Activated CD8-positive, alpha-beta T cell treated with anti-CD3 and anti-CD28 coated beads, Interleukin-2, amount 10 ng/mL, durations not matched to agents 7 days and 5 days (primary cell): ENCODE measurements at places on chromosomes 3 and 15.

DNA sequence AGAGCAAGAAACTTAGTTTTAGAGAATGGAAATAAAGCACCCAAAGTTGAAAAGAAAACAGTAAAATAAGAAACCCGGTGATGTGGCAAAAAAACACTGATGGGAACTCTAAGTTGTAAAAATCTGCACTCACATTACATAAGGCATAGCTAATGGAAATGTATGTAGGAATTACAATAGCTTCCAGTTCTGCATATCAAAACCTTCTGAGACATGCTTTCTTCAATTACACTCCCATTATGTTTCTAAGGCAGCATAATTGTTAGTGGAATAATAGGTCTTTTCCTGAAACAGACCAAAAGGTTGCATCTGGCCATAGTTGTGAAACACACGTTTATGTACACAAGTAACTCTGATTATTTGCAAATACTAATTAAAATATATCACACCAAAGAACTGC, 41.4 kb downstream of the SLC30A4 start:
- no peak for DNase-seq

GRCh38 chr15:39219608-39220007, 361.3 kb upstream of the THBS1 start:
- no peak for DNase-seq

- DNase-seq = peak; percentile 39
These were observed 38.5 kb downstream of the MYO5C start for GRCh38 chr15:52256930-52257733.

DNA sequence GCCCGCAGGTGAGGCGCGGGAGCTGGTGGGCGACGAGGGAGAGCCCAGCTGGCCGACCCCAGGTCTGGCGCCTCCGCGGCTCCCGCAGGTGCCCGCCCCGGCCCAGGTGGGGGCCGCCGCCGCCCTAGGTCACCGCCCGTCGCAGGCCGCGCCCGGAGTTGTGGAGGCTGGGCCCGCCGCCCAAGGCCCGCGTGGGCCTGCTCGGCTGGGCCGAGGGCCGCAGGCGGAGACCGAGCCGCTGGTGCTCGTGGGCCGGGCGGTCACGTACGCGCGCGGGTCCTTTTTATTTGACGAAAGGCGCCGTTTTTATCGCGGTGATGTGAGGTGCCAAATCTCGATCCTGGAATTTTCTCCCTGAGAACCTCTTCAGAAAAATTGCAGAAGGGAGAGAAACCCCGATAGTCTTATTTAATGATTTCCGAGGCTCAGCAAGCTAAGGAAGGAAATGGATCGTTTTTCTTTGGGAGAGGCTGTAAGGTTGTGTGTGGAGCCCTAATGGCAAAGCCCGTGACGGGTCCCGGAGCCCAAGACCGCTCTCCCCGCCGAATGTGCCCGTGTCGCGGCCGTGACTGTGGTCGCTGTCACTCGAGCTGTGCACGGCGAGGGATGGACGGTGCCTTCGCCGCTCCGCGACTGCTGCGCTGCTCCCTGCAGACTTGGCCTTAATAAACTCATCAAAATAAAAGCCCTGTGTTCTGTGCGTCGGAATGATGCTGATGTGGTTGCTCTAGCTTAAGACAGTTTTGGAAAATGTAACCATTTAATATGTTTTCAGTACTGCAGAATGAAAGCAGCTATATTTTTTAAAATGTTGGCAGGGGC, 612 bp downstream of the APPL1 start:
- DNase-seq = peak; percentile 63

- DNase-seq = no peak
These were observed 11.5 kb downstream of the ZIC4 start for GRCh38 chr3:147394884-147395225.

DNA sequence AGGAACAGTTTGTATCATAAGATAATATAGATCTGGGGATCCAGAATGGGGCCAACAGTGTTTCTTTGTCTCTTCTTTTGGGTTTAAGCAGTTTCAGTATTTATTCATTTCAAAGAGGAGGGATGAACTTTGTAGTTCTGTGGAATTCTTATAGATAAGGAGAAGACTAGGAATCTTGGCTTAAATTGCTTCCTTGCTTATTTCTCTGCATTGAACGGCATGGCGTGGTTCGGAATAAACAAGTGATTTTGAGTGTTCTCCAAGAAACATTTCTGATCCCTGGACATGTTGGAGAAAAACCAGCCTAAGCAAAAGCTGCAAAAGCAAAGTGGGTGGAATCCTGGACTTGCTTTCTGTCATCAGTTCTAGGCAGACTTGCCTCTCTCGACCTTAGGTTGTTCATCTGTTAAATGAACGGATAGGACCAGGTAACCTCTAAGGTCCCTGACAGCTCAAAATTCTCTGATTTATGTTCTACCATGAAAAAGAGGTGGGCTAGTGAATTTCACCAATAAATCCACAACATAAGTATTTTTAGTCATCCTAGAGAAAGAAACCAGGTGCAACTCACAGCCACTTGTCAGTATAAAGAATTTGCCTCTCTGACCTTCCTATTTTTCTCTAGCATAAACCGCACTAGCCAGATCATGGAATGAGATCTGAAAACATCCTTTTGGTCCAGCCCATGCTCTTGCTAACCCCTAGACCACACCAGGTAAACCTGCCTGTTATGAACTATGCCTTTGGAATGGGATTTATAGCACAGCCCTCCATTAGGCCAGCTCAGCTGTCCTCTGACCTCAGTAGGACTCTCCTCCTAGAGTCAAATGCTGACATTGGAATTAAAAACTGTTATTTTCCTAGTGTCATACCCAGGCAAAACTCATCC, 78.8 kb downstream of the CLDN11 start:
- no peak for DNase-seq

GRCh38 chr3:101261506-101261905, 58.9 kb downstream of the IMPG2 start:
- no peak for DNase-seq

DNA sequence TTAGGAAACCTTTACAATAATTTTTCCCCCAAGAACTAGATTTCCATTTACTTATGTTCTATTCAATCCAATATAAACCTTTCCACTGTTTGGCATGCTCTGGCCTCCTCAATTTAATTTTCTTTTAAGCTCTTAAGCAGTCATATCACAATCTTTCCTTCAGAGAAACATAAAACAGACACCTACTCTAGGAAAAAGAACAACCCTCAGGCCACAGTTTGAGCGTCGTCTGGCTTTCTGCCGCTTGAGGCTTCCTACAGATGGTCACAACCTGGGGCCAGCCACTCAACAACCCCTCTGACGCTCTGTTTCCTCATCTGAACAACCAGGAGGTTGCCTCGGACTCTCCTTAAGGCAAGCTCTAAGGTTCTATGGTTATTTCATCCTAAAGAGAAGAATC, 143.3 kb downstream of the ADAMTS17 start:
- DNase-seq = no peak

DNA sequence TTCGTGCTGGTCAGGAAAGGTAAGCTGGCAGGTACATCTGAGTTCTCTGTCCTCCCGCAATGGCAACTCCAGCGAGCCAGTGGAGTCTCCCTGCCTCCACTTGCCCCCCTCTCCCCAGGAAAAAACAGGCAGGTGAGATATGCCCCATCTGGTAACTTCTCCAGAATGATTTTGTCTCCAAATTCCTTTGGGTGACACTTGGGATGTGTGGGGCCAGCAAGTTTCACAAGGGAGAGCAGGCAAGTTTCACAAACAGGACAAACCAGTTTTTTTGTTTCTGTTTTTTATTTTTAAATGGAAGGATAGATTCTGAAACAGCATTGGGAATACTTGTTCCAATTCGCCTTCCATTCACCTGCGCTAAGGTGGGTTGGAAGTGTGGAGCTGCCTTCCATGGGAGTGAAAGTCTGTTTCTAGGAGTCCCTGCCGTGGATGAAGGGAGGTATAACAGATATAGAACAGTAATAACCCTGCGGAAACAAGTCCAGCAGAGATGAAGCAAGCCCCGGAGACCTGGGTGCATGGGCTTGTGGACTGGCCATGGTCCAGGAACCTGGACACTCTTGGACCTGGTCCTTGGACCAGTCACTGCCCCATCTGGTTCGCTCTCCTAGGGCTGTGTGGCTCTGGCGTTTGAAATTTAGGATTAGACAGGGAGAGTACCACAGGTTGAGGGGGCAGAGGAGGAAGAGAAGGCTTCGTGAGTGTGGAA, 22.9 kb upstream of the KIF23 start:
- no peak for DNase-seq

DNA sequence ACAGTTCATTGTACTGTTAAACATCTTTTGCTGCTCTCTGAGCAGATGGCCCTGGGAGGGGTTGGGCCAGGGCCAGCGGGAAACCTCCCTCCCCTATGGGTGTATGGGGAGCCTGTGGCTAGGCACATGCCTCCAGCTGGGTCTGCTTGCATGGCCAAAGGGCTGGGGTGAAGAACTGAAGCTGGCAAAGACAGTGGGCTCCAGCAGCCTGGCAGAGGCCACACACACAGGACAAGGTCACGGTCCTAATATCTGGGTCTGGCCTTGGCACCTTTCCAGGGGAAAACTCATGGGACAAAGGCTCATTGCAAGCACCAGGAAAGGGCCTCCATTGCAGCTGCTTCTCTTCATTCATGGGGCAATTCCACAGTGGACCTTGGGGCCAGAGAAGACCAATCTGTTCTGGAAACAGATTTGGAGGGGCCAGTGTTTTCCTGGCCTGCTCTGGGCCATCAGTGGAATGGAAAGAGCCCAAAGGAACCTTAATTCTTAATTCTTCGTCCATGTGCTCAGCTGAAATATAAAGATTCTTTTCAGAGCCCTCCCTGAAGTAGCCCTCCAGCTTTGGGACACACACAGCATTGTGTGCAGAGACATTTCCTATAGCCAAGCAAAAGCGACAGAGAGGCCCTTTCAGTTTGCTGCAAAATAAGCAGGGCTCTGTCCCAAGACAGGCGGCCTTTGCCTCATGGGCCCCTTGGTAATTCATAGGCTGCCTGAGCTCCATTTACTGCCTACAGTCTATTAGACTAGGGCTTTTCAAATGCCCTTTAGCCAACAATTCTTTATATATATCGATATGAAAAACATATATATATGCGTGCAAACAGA, 11.3 kb upstream of the LIMD1 start:
- DNase-seq = no peak

- no peak for DNase-seq
These were observed 63.9 kb downstream of the BOC start for GRCh38 chr3:113275258-113275556.

DNA sequence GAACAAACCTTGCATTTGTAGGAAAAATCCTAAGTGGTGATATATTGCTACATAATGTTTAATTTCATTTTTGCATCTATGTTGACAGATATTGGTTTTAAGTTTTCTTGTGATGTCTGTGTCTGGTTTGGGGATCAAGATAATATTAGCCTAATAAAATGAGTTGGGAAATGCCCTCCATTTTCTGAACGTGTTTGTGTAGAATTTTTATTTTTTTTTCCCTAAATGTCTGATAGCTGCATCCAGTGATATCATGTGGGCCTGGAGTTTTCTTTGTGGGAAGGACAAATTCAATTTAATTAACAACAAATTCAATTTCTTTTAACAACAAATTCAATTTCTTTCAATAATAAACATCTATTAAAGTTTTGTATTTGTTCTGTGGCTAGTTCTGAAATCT, 35.1 kb downstream of the NEDD4 start:
- no peak for DNase-seq

DNA sequence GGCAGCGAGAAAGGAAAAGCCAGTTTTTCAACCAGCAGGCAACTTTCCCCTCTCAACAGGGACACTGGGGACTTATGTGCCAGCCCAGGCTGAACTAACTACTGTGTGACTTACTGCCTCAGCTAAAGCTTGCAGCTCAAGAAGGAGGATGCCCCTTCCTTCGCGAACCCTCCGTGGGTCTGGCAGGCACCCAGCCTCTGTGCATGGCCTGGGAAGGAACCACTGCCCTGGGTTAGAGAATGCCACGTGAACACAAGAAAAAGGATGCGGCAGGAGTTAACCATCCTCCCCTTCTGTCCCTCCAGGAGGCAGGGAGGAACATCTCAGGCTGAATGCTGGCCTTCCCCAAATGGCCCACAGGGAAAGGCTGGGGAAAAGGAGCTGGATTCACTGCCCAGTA, 29.0 kb downstream of the CHDH start:
- no peak for DNase-seq

DNA sequence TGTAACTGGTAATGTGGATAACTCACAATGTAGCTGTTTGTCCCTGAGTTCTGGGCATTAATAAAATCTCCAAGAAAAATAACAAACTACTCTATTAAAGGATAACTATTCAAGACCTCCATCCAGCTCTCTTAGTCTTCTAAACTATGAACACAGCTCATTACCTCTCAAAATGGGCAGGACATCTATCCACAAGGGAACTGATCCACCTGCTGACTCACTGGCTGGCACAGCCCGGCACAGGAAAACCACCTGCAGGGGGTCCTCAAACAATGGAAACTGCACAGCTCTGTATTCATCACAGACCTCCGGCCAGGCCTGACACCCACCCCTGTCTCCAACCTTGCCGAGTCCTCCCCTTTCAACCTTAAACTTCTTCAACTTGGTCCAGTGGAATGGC, 255.4 kb downstream of the TJP1 start:
- no peak for DNase-seq

DNA sequence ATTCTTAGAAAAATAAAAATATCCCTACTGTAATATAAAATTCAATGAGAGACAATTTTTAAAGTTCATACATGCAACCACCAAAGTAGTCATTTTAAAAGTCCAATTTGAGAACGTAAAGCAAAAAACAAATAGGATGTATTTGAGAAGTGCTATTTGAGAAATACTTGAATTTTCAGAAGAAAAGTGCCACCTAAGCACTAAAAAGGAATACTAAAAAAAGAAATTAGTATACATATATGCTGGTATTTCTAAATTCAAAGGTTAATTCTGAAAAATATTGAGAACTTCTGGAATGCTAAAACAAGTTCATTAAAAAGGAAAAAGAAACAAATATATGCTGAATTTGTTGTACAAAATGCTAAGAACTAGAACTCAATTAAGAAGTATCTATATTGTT, 29.2 kb upstream of the ARRDC4 start:
- DNase-seq = no peak

GRCh38 chr3:149816311-149816710, 3.3 kb downstream of the RNF13 start:
- DNase-seq = no peak

GRCh38 chr3:113685956-113686721, 10.3 kb downstream of the USF3 start:
- no peak for DNase-seq

DNA sequence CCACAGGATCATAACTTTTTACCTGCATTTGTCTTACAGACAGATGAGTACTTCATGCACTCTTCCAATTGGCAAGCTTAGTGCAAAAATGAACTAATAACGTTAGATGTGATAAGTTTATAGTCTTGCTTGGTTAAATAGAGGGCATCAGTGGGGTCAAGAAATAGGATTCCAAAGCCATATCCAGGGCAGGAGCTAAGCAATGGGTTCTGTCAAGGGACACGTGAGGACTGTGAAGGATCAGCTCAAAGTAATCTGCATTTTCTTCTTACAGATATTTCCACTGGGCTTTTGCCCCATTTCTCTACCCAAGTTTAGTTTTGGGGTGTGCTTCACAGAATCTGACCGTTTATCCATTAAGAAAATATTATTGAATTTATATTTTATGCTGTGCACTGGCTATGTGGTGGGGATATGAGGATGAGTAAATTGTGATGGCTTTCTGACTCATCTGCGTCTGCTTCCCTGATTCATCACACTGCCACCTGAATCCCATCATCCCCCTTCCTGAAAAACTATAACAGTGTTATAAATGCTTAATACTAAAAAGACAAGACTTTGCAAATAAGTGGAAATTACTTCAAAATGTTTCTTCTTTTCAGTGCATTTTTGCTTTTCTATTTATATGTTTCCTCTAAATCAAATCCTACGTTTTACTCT, 17.5 kb downstream of the PPP2R3A start:
- no peak for DNase-seq
